GM10248 (cell line): ENCODE measurements at places on chromosomes 12 and 14.
A peak's percentile ranks its signal among the peaks of the same experiment; 100 is the strongest.

DNA sequence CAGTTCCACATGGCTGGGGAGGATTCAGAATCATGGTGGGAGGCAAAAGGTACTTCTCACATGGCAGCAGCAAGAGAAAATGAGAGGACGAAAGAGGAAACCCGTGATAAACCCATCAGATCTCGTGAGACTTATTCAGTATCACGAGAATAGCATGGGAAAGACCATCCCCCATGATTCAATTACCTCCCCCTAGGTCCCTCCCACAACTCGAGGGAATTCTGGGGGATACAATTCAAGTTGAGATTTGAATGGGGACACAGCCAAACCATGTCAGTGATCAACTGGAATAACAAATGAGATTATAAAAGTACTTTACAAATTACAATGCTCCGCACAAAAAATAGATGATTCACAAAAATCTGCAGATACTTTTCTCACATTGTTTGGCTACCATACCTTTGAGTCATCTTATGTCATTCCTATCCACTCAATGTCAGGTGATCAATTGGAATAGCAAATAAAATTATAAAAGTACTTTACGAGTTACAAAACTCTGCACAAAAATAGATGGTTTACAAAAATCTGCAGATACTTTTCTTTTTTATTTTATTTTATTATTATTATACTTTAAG, 338.9 kb downstream of the C12orf50 start:
- no peak for DNase-seq

GRCh38 chr12:111645433-111645832, 40.3 kb downstream of the BRAP start:
- DNase-seq: no peak

DNA sequence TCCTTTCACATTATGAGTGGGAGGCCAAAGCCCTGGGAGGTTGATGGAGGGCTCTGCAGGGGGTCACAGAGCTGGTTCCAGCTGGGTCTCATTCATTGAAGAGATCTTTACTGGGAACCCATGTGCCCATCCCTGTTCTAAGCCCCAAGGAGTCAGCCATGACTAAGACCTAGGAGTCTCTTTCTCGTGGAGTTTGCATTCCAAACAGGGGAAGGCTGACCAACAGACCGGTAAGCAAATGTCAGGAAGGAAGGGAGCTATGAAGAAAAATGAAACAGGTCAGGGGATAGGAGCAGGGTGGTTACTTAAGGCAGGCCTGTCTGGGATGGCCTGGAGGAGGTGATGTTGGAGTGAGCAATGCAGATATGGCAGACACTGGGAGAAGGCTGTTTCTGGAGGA, 31.5 kb downstream of the SYNDIG1L start:
- no peak for DNase-seq

GRCh38 chr14:103703433-103704385, 11.5 kb downstream of the XRCC3 start:
- no peak for DNase-seq

GRCh38 chr12:93008044-93008778, 79.1 kb upstream of the EEA1 start:
- peak; percentile 53 for DNase-seq

DNA sequence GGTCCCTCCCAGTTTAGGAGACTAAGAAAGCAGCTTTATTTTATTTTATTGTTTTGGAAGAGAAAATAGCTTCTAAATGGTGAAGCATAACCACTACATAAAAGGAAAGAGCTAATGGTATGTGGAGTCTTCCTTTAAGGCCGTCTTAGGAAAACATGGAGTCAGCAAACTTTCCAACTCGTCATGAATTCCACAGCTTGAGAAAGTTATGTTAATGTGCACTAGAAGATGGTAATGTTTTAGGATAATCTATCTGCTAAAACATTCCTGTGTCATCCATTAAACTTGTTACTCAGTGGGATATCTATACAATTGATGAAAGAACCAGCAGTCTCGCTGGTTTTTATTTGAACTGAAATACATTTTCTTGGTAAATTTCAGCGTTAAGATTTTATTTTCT, 448.4 kb upstream of the SEL1L start:
- no peak for DNase-seq

DNA sequence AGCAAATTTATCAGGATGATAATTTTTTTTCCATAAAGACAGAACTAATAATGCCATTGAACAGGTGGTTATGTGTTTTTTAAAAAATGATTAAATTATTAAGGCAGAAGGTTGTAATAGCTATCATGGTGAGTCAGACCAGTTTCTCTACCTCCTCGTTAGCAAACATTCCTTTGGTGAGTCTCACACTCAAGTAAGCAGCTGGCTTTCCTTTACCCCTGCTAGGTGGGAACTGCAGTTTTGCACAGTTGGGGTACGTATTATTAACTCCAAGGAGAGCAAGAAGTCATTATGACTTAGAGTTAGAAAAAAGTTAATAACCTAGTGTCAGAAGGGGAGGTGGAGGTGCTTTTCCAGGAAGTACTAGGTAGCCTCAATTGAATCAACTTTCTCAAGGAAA, 165.3 kb downstream of the SNAPC1 start:
- no peak for DNase-seq

DNA sequence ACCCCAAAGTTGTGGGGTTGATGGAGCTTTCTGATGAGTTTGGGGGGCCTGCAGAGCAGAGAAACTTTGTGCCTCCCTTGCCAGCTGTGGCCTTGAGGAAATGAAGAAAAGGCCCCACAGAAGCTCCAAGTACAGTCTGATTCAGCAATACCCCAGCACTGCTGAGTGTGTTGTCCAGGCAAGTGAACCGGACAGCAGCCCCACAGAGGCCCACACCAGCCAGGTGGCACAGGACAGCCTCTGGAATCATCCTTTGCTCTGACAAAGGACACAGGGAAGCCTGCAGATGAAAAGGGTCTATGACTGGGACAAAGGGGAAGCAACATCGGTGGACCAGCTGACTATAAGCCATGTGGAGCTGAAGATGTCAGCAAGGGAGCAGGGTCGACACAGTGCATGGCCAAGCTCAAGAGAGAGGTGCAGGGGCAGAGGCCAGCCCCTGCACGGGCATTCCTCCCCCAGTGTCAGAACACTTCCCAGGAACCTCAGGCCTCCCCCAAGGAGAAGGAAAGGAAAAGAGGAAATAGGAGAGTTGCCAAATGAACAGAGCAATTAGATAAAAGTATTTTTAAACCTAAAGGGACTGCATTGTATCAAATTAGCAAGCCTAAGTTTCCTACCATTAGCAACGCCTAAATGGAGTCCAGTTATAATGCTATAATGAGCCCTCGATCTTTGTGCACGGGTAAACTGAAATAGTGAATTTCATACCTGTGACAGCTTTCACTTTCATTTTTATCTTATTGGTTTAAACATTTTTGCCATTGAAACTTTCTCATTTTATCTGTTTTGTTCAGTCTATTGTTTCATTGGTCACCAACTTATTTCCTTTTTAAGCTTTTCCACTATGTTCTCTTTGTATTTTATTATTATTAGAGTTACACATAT, 46.3 kb upstream of the PTGDR start:
- peak; percentile 21 for DNase-seq

DNA sequence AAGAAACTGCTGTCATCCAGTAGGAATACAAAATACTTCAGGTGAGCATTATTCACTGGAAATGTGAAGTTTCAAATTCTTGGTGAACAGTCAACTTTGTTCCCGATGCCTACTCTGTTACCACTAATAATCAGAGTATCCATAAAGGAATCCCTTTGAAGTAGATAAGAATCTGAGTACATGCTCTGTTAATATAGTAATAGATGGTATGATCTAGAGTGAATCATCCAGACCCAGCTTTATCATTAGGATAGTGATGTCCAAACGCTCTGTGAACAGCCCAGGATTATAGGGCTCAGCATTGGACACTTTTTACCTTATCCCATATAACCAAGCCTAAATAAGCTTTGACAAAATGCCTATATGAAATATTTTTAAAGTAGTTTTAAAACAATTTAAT, 33.3 kb downstream of the PPP2R3C start:
- DNase-seq: no peak

- DNase-seq: no peak
Measured at GRCh38 chr12:114400925-114401324, 5.0 kb downstream of the TBX5 start.

GRCh38 chr14:53652068-53652467, 304.6 kb downstream of the BMP4 start:
- DNase-seq: no peak

DNA sequence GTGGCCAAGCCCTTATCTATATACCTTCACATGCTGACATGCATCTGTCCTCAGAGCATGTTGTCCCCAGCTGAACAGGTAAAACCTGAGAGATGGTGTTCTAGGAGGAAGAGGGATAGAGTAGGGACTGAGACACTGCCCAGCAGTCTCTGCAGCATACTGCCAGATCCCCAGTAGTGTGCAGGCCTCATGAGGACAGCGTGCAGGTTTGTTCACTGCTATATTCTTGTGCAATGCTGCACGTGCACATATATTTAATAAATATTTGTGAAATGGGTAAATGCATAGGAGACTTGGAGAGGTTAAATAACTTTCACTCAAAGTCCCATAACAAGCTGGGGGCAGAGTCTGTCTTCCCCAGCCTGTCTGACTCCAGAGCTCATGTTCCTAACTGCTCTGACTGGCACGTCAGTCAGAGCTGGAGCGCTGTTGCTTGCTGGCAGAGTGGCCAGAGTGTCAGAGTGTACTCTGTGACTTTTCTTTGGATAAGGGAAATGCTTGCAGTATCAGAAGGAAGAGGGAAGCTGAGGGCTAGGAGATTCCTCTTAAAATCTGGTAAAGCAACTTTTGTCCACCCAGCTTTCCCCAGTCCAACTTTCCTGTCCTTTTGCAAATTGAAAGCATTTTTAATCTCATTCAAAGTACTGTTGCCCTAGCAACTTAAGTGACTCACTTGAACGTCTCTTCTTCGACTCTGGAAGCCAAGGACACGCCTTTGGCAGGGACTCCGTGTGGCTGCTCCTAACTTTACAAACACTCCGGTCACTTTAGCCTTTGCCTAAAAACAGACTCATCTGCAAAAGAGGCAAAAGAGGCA, 14.9 kb upstream of the POLR3B start:
- no peak for DNase-seq

DNA sequence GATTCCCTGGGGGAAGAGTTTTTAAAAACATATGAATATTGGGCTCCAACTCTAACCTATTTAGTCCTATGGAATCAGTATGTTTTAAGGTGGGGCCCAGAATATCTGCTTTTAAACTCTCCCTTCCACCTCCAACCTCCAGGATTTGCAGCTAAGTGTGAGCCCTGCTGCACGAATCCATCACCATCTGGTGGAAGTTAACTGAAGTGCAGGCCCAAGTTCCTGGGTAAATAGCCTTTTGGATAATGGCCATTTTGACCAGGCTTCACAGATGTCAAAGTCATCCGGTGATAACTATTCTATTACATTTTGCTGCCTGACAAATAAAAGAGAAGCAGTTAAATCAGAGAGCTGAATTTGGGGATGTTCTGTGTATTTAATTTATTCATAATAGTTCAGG, 58.1 kb upstream of the RMST start:
- peak; percentile 47 for DNase-seq

DNA sequence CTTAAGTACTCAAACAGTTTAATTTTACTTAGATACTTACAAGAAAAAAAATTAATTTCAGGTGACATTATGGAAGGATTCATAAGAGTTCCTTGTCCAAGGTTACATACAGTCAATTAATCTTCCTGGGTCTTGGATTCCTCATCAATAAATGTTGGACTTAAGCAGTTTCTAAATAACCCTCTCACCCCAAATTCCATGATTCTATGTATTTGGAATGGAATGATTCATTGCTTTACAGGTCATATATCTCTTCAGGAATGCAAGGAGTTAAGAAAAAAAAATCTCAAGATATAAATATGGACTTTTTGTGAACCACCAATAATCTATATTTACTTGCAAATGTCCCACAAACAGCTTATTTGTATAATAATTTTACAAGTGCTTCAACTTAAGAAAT, 84.2 kb upstream of the BMP4 start:
- no peak for DNase-seq

- DNase-seq: no peak
Measured at GRCh38 chr12:116339062-116339461, 61.6 kb upstream of the MED13L start.

DNA sequence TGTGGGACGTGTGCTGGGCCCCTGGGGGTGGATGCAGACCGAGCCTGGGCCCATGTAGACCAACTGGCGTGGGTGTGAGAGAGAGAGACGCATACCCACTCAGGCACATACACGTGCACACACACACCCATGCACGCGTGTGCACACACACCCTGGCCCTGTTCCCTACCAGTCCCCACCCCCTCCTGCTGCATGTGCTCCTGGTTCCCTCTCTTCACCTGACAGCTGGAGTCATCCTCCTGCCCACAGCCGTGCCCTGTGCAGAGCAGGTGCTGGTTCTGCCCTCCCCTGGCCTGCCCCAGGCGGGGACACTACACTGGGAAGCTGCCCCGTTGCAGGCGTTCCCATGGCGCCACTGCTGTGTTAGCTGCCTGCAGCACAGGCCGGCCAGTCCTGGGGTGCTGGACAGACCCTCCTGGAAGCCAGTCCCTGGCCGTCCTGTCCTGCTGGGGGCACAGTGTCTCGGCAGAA, 18.5 kb downstream of the PACS2 start:
- no peak for DNase-seq

- DNase-seq: no peak
Measured at GRCh38 chr14:20522332-20522731, 17.0 kb downstream of the RNASE10 start.

DNA sequence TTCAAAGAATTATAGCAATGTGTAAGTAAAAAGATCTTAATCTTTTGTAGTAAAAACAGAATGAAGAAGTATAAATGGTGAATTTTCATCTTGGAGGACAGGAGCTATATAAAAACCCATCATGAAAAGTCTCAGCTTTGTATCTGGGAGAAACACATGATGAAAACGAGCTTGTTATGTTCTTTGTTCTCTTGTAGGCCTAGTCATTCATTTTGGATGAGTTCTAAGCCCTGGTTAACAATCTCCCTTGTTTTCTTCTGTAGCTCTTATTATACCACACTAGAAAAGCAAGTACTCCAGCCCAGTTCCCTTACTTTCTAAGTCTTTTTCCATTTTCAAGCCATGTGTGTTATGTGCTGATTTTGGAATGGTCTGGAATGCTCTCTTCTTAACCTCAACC, 463.5 kb upstream of the RGS6 start:
- no peak for DNase-seq

GRCh38 chr12:119802472-119802871, 74.6 kb downstream of the CIT start:
- no peak for DNase-seq

GRCh38 chr14:101040538-101041442, 137.3 kb upstream of the RTL1 start:
- DNase-seq: no peak

DNA sequence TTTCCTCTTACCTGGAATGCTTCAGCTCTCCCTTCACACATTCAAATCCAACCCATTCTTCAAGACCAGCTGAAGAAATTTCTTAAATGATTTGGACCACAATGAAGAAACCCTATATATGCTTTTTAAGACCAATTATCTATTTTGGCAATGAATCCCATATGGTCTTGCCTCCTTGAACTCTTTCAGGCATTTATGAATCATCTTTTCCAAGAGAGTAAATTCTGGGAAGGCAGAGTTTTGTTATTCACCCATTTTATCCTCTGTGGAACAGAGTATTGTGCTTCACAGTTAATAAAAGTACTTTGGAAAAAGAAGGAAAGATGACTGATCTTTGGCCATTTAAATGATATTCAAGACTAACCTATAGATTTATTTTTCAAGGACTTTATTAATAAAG, 14.0 kb downstream of the GIT2 start:
- DNase-seq: no peak

- no peak for DNase-seq
Measured at GRCh38 chr12:87150969-87151662, 878.1 kb downstream of the C12orf50 start.

- DNase-seq: no peak
Measured at GRCh38 chr14:93082576-93083001, 33.1 kb downstream of the ITPK1 start.

GRCh38 chr14:39233680-39234326, at the start of gene MIA2:
TSS of gene MIA2 (plus strand) at chr14:39233915. CDS start at chr14:39234115, 200 bp downstream.
- no peak for DNase-seq
